ENCODE measurements at places on chromosomes 3 and 15.
A peak's percentile ranks its signal among the peaks of the same experiment; 100 is the strongest.

DNA sequence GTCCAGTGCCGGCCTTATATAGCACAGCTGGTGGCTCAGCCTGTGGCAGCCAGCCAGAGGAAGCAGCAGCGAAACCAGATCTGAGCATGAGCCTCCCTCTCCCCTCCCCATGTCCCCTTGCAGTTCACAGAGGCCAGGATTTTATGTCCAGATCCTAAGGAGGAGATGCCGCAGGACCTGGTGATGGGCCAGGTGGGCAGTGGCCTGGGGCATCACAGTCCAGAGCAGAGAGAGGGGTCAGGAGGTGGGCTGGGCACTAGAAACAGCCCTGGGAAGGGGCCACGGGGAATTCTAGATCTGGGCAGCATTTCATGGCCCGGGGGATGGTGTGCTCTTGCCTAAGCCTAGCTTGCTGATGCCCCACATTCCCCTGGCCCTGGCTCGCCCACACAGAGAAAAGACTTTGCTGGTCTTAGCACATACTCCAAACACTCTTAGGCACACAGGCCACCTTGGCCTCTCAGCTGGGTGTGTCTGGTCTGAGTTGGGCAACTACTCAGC is 259 bp upstream of the CILP start:
- DNase-seq, result peak; percentile 36

DNA sequence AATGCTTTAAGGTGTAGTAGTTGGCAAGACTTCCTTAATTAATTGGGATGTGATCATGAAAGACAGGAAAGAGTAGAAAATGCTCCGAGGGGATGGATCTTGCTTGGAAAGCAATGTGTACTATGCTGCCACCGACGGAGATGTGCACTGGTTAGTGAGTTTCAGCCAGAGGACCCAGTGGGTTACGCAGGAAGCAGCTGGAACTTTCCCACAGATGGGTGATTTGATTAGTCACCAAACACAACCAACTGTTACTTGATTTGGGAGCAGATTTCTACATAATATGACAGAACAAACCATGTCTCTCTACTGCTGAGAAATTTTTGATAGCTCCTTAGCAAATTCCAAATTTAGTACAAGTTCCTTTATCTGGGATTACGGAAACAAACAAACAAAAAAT is 245.4 kb upstream of the MCTP2 start:
- peak; percentile 86 for DNase-seq

DNA sequence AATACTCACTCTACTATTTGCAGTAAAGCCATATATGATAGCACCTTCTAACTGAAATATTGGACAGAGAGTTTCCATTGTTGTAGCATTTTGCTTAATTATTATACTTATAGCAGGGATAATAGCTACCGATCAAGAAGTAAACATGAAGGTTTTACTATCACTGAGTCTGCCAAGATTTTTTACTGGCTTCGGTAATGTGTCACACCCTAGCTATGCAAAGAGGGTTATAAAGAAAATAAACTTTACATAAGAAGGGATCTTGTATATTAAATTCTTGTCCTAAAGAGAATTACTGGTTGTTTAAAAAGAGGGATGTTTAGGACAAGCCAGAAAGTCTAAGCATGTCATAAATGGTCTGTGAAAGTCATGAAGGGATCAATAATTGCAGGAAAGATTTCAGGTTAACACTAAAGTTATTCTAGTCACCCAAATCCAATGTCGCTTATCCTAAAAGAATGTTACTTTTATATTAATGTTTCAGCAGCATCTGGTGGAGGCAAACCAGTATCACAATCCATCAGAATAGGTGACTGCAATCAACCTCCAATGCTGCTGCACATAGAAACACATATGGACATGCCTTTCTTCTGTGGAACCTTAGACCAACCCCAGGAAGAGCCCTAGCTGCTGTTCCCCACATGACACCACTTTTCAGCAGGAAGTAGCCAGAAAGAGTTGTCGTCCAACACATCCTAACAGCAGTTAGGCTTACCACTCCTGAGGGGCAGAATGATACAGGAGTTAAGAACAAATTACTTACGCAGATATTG is 62.7 kb upstream of the GK5 start:
- no peak for DNase-seq

- no peak for DNase-seq
Measured at GRCh38 chr3:30169487-30169886, 436.9 kb upstream of the TGFBR2 start.

- DNase-seq, result no peak
Measured at GRCh38 chr3:40851836-40852235, 327.1 kb downstream of the ZNF621 start.

DNA sequence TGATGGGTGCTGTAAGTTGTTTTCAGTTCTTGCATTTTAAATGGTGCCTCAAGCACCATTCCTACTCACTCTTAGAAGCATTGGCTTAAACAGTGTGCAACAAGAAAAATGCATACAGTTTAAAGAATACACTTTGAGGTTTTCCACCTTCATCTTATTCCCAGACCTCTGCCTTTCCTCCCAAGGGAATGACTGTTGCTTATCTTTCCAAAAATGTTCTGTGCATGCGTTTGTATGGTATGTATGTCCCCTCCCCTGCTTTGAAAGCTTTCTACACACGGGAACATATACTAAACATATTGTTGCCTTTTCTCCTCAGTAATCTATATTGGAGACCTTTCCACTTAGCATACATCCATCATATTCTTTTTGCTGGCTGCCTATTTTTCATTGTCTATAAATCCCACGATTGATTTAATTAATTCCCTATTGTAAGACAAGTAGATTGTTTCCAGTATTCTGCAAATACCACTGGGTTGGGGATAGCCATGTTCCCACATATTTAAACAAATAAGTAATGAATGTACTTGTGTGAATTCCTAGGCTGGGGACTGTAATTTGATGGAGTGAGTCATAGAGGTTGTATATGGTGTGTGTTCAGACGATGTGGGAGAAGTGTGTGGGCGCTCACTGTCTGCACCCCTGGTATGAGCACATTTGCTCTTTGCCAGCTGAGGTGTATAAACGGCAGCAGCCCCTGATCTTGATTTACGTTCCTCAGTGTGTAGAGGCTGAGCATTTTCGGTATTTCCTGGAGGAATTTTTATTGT is 5.8 kb downstream of the TRAK1 start:
- DNase-seq, result no peak

GRCh38 chr3:71421820-71422566 is 161.5 kb downstream of the FOXP1 start:
- no peak for DNase-seq

DNA sequence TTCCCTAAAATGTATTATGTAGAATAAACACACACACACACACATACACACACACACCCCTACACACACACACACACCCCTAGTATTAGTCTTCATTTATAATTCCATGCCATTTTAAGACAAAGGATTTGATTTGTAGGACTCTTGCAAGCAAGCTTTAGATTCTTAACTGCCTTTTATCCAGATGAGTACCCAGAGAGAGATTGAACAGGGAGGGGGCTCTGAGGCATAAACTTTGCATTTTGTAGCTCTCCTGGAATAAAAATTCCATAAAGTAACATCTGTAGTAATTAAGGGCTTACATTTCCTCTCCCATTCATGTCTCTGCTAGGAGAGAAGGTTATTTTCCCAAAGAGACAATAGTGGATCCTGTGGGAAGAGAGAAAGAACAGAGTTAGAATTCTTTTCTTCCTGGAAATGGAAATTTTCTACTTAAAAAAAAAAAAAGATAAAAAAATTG is 479.4 kb downstream of the RBMS3 start:
- no peak for DNase-seq

- no peak for DNase-seq
Measured at GRCh38 chr15:43550527-43551363, 33.3 kb downstream of the MAP1A start.

DNA sequence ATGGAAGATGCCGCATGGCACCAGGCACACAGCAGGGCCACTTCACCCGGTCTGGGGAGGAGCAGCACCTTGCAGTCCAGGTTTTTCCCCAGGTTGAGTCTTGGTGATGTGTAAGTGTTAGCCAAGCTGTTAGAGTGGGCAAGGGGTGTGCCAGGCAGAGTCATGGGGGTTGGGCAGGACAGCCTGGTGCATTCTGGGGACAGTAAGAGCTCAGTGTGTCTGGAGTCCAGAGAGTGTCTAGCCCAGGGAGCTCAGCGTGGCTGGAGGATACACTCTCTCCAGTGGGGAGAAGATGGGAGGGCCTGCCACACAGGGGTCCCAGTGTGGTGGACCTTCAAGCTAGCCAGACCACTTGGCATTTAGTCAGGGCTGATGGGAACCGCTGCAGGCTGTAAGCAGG is 87.4 kb downstream of the AAGAB start:
- no peak for DNase-seq

GRCh38 chr3:188102861-188103547 is 51.0 kb upstream of the LPP start:
- no peak for DNase-seq

GRCh38 chr15:40064231-40064894 is 25.4 kb upstream of the SRP14 start:
- DNase-seq, result no peak

GRCh38 chr15:48556159-48556897 is 89.2 kb downstream of the FBN1 start:
- no peak for DNase-seq

DNA sequence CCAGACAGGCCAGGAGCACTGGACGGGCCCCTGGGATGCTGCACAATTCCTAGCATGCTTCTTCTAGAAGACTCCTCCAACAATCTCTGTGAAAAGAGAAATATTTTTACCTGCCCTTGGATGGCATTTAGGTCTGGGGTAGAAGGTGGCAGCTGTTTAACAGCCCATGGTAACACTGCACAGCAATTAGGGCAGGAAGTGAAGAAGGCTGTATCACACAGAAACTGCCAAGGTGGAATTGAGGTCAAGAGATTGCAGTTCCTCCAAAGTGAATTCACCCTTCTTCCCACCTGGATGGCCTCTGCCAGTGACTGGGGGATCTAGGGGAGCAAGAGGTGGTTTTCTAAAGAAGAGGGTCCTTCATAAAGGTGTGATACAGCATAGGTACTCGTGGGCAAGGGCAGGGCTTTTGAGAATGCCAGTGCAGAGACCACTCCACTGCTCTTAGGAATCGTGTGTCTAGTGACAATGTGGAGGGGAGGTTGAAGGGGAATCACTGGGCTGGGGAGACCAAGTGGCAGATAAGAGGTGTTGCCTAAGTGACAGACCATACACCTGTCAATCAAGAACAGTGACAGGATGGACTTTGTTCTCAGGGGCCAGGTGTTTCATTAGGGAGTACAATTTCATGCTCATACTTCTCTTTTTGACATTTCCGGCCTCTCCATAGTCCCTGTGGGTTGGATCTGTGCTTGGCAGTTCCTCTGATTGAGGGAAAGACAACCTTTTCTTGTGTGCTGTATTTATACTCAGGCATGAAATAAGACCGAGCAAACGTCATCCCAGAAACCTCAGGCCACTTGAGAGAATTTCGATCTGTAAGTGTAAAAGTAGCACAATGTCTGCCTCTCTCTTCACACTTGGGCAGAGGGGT is 83.5 kb upstream of the BCL6 start:
- DNase-seq, result no peak

DNA sequence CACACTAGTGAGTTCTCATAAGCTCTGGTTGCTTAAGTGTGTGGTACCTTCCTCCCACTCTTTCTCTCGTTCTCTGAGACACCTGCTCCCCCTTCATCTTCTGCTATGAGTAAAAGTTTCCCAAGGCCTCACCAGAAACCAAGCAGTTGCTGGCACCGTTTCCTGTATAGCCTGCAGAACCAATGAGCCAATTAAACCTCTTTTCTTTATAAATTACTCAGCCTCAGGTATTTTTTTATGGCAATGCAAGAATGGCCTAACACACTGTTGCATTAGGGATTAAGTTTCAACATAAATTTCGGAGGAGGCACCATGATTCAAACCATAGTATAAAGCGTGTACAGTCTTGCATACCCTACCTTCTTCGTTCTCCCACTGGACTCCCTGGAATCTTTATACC is 252.3 kb upstream of the CHRM5 start:
- no peak for DNase-seq

- no peak for DNase-seq
Measured at GRCh38 chr3:196555295-196555694, 13.1 kb downstream of the WDR53 start.

GRCh38 chr3:94004301-94004910 is 24.0 kb downstream of the STX19 start:
- peak; percentile 55 for DNase-seq

DNA sequence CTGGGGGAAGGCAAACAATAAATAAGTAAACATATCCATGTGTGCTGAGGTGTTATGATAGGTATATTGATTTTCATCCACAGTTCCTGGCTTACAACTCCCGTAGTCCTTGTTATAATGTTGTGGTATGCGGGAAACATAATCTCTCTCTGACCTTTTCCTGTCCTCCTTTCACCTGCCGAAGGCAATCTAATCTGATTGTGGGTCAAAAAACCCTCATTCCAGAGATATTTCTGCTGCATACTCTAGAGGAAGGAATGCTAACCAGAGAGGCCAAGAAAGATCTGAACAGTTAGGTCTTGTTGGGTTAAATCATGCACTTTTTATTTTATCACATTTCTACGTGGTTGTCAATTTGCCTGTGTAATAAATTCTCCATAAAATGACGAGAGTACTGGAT is 383.6 kb upstream of the SEMA6D start:
- DNase-seq, result no peak

DNA sequence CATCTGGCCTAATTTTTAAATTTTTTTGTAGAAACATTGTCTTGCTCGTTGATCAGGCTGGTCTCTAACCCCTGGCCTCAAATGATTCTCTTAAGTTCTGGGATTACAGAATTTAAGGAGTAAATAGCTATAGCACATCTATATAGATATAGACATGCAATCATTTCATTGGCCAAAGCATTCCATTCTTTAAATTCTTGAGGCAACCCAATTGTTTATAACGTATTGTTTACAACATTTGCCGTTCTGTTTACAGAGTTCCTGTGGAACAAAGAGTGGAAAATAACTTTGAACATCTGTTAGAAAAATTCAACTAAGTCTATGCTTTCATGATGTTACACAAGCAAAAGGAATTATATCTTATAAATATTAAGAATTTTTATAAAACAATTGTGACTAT is 205.2 kb upstream of the ROBO2 start:
- DNase-seq, result no peak

- DNase-seq, result no peak
Measured at GRCh38 chr3:186844908-186845307, 2.4 kb downstream of the ADIPOQ start.

DNA sequence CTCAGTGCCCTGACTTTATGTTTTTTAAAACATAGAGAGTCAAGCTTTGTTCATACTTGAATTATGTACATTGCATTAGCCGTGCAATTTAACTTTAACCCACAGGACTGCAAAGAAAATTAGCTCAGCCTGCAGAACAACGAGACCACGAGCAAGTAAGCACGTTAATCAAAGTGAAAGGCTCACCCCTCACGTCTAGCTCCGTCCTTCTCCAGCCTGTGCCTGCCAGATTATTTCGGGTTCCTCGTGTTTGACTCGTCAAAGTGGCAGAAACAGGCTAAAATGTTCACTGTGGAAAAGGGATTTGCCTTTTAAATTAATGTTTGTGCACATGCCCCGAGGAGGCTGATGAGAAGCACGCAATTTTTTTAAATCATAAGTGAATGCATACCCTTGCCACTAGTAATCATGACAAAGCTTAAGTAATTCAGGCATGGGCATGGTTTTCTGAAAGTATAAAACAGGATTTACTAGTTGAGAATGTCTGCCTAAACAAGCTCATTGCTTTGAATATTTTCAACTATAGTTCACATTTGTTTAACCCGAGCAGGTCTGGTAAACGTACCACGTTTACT is 15.3 kb downstream of the ZBTB38 start:
- DNase-seq, result no peak

All from hematopoietic multipotent progenitor cell (in vitro differentiated cells).